Hippocampal formation (tissue), 2 donors: ENCODE measurements at places on chromosomes 12 and 14.

DNA sequence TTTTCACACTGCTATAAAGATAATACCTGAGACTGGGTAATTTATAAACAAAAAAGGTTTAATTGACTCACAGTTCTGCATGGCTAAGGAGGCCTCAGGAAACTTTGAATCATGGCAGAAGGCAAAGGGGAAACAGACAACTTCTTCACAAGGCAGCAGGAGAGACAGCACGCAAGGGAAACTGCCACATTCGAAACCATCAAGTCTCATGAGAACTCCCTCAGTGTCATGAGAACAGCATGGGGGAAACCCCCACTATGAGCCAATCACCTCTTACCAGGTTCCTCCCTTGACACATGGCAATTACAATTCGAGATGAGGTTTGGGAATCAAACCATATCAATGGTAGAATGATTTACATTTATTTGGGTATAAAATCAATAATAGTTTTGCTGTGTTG is 558.5 kb downstream of the TMTC2 start:
- no peak for DNase-seq

DNA sequence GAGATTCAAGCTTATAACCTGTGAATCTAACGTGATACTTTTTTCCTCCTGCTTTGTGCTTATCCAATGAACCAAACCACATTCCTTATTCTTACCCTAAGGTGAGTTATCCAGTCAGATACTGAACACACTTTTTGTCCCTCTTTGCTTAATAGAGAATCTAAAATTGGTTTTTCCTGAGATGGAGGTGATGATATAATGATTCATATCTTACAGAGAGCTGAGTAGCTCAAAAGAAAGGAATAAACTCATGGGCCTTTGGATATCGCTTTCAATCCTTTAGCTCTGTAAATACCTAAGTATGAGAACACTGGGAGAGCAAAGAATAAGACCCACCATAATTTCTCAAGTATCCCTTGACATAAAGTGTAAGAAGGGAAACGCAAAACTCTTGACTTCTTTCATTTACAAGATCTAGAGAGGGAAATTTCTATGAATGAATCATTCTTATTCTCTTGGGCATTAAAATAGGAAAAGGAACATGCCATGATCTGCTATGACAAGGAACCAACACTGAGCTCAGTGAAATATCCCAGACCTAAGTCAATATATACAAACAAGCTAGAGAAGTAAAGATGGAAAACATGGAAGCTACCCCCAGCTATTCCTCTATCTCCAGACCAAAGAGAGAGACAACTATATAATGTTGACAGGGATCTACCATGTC is 81.8 kb upstream of the STAC3 start:
- DNase-seq: no peak

GRCh38 chr12:55822228-55822627 is 4.4 kb downstream of the ORMDL2 start:
- DNase-seq: no peak

GRCh38 chr12:27336282-27336653 is 3.6 kb downstream of the BMAL2 start:
- no peak for DNase-seq

- no peak for DNase-seq
These were observed 27.1 kb upstream of the RNU6-8 start for GRCh38 chr14:32230181-32230580.
